ENCODE measurements at places on chromosomes 11 and 22.

DNA sequence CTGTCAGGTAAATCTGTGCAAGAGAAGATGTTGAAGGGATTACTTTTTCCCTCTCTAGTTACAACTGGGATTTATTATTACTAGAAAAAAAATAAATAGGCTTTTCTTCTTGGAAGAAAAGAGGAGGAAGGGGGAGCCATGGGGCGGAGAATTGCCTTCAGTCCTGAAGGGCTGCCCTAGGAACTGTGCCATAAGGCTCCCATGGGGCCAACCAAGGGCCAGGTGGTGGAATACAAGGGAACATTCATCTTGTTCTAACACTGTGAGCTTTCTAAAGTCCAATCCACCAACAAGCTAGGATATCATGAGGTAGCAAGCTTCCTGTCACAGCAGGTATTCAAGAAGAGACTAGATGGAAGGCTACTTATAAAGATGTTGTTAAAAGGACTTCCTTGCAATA lies 24.8 kb upstream of the NRIP3 start:
- DNase-seq: no peak

DNA sequence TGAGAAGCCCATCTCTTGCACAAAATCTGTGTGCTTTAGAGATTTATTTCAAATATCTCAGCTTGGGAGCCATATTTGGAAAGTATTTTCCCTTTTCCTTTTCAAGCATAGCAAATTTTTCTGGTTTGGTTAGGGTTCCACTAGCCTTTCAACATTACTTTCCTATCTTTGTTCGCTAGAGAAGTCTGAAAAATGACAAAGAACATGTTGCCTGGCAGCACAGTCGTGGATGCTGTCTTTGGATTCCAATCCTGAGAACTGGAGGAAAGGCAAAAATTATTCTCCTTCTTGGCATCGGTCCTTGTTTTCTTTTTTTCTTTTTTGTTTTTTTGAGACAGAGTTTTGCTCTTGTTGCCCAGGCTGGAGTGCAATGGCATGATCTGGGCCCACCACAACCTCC lies 6.9 kb upstream of the MTCH2 start:
- no peak for DNase-seq

GRCh38 chr11:20055312-20055711 lies 105.0 kb downstream of the DBX1 start:
- no peak for DNase-seq

- DNase-seq: no peak
Observed at GRCh38 chr22:44256556-44257485, 55.9 kb downstream of the SHISAL1 start.

GRCh38 chr11:68855205-68855981 lies 13.7 kb upstream of the CPT1A start:
- DNase-seq: peak; percentile 18

DNA sequence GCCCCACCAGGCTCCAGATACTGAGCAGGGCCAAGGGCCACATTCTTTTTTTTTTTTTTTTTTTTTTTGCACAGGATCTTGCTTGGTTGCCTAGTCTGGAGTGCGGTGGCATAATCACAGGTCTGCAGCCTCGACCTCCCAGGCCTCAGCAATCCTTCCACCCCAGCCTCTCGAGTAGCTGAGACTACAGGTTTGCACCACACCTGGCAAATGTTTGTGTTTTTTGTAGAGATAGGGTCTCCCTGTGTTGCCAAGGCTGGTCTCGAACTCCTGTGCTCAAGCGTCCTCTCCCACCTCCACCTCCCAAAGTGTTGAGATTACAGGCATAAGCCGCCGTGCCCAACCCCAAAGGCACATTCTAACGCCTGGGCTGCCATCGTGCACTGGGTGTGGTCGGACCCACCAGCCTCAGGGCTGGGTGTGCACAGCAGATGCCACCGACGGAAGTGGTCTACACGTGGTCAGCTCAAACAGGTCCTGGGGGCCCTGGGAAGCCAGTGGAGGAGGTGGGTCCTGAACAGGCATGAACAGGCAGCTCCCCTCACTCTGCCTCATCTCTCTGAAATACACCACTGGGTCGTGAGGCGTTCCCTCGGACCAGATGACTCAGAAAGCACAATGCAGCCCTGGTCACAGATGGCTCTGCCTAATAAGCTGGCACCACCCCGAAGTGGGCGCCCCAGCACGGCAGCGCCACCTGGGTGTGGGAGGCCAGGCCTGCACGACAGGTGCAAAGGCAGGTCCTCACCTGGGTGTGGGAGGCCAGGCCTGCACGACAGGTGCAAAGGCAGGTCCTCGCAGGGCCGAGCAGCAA lies 5.1 kb upstream of the B4GALNT4 start:
- DNase-seq: peak; percentile 81

GRCh38 chr11:68167474-68167873 lies 45.6 kb downstream of the KMT5B start:
- DNase-seq: no peak

GRCh38 chr11:86214710-86215109 lies 29.8 kb upstream of the EED start:
- peak; percentile 6 for DNase-seq

DNA sequence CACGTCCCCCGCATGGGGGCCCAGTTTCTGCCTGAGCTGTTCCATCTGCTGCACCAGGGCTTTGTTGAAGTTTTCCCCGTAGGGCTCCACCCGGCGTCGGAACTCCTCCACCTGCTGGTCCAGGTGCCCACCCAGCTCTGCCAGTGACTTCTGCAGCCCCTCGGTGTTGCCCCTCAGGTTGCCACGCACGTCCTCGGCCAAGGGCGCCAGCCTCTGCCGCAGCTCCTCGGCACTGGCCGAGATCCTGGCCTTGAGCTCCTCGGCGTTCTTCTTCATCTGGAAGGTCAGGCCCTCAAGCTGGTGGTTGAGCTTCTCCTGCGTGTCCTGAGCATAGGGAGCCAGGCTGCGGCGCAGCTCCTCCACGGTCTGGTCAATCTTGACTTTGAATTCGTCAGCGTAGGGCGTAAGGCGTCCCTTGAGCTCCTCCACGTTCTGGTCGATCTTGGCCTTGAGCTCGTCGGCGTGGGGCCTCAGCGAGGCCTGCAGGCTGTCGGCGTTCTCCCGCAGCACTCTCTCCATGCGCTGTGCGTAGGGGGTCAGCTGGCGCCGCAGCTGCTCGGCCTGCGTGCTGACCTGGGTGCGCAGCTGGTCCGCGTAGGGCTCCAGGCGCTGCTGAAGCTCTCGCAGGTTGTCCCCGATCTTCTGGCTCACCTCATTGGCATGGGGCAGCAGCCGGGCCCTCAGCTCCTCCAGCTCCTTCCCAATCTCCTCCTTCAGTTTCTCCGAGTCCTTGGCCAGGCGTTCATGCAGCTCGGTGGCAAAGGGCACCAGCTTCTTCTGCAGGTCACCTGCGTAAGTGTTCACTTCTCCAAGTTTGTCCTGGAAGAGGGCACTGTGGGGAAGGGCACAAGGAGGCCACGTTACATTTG lies 1.8 kb downstream of the APOA4 start:
- no peak for DNase-seq

DNA sequence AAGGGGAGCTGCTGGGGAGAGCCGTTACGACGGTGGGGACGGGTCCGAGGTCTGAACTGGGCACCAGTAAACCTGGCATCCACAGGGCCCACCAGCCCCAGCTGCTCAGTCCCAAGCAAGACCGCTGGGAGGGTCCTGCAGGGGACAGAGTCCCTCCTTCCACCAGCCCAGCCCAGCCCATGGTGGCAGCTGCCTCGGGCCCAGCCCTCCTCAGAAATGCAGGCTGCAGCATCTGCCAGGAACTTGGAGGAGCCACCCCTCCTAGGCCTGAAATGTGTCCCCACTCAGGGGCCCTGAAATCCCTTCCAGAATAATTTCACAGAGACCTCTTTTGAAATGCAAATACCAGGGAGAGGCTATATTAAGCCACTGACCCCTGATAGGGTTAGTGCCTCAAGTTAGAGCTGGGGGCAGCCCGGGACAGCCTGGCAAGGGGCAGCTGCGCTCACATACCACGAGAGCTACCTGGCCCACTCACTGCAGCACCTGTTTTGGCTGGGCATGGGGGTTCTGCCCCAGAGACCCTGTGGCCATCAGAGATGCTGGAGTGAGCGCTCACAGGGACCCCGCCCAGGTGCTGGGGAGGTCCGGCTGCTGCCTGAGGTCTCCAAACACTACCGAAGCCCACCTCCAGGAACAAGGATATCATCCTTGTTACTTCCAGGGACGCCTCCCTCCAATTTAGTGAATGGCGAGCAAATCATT lies 53.1 kb downstream of the CELSR1 start:
- DNase-seq: no peak

DNA sequence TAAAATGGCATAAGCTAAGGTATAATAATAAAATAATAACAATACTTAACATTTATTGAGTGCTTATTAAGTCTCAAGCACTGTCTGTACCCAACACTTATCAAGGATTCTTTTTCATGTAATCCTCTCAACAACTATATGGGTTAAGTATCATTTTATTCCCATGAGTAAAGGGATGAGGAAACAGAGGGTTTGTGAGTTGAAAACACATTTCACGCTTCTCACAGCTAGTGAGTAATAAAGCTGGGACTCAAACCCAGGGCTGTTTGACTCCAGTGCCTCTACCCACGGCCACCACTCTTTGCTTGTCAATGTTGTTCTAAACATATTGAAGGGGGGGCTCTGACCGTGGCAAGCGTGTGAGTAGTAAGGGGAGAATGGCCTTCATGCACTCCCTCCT lies 8.7 kb downstream of the CD3E start:
- no peak for DNase-seq

GRCh38 chr11:113724778-113725177 lies 18.7 kb upstream of the TMPRSS5 start:
- DNase-seq: no peak

GRCh38 chr11:65563601-65564000 lies 5.4 kb upstream of the LTBP3 start:
- DNase-seq: no peak

GRCh38 chr11:34198523-34198922 lies 93.1 kb downstream of the NAT10 start:
- peak; percentile 4 for DNase-seq

DNA sequence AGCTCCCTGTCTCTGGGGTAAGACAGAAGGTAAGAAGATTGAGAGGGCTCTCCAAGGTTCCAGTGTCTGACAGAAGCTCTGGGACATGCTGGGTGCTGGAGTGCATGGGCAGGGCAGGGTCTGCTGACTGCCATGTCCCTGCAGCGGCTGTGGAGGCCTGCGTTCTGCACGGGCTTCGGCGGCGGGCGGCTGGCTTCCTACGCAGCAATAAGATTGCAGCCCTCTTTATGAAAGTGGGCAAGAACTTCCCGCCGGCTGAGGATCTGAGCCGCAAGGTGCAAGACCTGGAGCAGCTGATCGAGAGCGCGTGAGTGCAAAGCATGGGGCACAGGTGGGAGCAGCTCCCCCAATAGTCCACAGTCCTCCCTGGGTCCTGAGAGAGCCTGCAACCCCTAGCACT lies 41.5 kb downstream of the SGSM1 start:
- DNase-seq: no peak

- no peak for DNase-seq
Observed at GRCh38 chr22:38734421-38735100, 21.2 kb downstream of the SUN2 start.

- DNase-seq: no peak
Observed at GRCh38 chr11:121936370-121936769, 179.6 kb downstream of the BLID start.

GRCh38 chr22:30044369-30044768 lies 35.9 kb upstream of the HORMAD2 start:
- DNase-seq: no peak

DNA sequence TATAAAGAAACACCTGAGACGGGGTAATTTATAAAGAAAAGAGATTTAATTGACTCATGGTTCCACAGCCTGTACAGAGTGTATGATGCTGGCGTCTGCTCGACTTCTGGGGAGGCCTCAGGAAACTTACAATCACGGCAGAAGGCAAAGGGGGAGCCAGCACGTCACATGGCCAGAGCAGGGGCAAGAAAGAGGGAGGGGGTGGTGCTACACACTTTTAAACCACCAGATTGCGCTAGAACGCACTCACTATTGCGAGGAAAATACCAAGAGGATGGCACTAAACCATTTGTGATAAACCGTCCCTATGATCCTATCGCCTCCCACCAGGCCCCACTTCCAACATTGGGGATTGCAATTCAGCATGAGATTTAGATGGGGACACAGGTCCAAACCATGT lies 79.7 kb upstream of the CARD18 start:
- no peak for DNase-seq

DNA sequence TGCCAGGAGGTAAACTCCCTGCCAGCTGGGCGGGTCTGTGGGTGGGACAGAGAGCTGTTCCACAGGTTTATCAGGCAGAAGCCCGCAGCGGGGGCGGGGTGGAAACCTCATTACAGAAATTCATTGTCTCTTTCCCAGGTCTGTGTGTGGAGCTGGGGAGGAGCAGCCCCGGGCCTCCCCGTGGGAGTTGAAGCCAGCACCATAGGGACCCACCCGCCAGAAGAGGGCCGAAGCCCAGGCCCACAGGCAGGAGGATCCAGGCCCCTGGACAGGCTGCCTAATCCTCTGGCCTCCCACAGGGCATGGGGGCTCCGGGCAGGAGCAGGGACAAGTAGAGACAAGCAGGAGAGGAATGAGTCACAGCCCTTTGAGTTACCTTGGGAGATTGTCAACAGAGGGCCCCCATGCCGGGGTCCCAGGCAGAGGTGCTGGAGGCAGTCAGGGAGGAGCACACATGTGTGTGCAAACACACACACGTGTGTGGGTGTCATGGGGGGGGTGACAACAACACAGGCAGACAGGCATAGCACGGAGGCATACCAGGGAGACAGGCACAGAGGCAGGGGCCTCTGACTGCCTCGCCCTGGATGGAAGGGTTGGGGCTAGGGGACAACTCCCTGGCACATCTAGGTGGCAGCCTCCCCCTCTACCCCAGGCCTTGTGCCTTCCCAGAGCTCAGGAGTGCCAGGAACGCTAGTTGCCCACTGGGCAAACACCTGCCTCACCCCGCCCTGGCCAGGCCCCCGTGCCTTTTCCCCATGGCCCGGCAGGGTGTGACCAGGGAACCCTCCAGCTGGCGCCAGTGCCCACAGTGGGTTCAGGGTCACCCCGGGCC lies 1.4 kb downstream of the CDC42BPG start:
- no peak for DNase-seq

- DNase-seq: no peak
Observed at GRCh38 chr11:116773203-116774097, 663 bp upstream of the BUD13 start.

DNA sequence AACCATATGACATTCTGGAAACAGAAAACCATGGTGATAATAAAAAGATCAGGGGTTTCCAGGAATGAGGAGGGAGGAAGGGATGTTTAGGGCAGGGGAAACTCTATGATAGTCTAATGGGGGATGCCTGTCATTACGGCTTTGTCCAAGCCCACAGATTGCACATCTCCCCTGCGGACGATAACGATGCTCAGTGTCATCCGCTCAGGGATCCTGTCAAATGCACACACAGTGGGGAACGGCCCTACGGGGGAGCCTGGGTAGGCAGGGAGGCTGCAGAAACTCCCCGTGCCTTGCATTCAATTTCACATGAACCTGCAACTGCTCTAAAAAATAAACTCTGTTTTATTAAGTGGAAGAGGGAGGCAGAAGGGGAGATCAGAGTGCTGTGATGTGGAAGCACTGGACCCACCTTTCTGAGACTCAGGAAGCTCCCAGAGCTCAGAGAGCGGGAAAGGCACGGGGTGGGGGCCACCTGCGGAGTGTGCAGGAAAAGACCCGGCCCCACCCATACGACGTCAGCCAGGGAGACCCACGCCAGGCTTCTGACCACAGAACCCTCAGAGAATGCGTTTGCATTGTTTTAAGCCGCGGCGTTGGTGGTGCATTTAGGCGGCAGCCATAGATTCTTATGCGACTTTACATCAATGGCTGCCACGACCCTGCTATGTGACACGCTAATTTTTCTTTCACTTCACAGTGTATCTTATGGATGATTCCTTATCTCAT lies 543.5 kb downstream of the BRD1 start:
- DNase-seq: no peak

GRCh38 chr22:46764140-46764680 lies 1.8 kb downstream of the TBC1D22A start:
- no peak for DNase-seq
